HCT116 (cell line): ENCODE measurements at places on chromosomes 6 and 20. TPM values are rescaled to one million over a fixed set of nuclear protein-coding genes. Genes with fewer than 3 reads are reported as not detected.

Gene E2F3
- 27.1 TPM for total RNA-seq

- DNase-seq = no peak
Measured at GRCh38 chr20:6421321-6422248, 298.8 kb upstream of the FERMT1 start.

Gene CD109
- 42.1 TPM for total RNA-seq

Gene DCDC2
- total RNA-seq = 0.17 TPM

- no peak for DNase-seq
Measured at GRCh38 chr6:71656121-71656520, 230.2 kb upstream of the RIMS1 start.

Gene ZNF391
- total RNA-seq = 1.1 TPM

DNA sequence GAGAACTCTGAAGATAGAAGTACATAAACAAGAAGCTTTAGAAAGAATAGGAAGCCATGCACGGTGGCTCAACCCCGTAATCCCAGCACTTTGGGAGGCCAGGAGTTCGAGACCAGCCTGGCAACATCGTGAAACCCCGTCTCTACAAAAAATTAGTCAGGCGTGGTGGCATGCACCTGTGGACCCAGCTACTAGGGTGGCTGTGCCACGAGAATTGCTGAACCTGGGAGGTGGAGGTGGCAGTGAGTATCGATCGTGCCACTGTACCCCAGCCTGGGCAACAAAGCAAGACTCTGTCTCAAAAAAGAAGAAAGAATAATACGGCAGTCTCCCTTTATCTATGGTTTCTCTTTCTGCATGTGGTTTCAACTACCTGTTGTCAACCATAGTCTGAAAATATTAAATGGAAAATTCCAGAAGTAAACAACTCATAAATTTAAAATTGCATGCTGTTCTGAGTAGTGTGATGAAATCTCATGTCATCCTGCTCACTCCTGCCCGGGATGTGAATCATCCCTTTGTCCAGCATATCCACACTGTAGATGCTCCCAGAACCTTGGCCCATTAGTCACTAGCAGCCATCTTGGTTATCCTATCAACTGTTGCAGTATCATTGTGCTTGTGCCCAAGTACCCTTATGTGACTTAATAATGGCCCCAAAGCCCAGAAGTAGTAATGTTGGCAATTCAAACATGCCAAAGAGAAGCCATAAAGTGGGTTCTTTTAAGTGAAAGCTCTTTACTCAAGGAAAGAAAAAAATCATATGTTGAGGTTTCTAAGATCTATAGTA is 22.1 kb downstream of the DEK start:
- DNase-seq = peak; percentile 72

Gene ZDHHC14
- total RNA-seq = 5.3 TPM

DNA sequence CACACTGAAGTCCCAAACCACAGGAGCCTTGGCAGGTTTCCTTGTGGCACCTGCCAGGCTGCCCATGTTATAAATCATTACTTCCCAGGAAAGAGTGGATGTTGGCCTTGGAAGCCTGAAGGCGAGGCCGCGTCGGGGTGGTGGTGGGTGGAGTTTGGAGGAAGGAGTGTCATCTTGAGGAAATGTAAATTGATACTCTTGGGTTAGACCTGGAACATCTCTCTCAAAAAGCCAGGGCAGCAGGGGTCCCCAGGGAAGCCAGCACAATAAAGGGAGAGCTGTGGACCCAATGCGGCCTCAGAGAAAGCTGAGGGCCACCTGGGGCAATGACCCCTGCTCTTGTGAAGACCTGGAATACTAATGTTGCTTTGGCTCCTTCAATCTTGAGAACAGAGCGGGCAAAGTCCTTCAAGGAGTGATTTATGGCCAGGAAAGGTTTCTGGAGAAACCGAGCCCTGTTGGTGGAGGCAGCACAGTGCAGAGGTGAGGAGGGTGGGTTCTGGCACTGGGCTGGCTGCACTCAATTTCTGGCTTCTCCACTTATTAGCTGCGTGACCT is 26.3 kb upstream of the TRAF3IP2 start:
- no peak for DNase-seq
